ENCODE measurements at places on chromosomes 4 and X.

DNA sequence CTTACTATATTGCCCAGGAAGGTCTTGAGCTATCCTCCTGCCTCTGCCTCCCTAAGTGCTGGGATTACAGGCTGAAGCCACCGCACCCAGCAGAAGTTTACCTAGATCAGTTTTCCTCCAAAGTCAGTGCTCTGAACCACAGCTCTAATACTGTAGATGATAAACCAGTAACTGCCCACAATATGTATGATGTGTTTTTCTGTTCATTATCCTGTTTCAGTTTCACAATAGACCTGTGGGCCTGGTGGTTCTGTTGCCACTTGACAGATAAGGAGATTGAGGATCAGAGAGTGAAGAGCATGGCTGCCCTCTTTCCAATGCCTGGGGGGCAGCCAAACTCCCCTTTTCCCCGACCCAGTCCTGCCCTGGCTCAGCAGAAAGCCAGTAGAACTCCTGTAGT is 87.0 kb downstream of the EFNB1 start:
- DNase-seq: no peak

GRCh38 chrX:138026211-138026610 is 460.3 kb downstream of the ZIC3 start:
- DNase-seq: no peak

- no peak for DNase-seq
These were observed 89.8 kb downstream of the EIF4E start for GRCh38 chr4:98838977-98839618.

GRCh38 chr4:90841676-90842075 is 714.5 kb downstream of the CCSER1 start:
- DNase-seq: no peak

DNA sequence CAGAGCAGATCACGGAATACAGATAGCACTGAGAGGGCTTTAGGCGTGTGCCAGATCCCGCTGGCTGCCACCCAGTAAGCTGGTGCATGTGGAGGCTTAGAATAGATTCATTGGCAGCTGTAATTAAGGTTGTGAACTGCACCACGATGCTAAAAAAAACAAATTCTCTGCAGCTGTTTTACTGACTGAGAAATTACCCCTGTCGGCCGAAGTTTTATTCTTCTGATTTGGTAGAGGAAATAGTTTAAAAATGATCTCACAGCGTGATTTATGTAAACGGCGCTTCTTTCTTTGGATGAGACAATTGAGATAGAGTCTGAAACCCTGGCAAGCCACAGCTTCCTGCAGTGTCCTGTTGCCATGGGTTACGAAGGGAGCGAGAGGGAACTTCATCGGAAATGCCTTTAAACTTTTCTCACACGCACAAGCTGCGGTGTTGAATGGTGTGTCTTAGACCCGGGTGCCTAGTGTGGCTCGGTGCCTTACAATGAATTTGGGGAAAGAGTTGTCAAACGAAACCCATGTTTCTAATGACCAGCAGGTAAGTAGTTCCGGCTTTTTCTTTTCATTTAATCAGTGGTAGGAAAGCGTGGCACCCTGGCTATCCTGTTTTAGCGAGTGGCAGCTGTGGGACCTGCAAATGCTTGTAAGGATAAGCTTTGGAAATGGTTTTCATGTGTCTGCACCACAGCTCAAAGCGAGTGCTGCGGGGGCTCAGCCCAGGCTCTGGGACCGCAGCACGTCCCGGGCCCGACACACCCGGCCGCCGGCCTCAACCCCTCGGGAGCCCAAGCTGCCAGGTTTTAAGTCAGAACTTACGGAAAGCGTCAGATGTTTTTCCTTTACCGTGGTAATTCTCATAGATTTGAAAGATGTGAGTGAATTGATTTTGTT is 71.7 kb upstream of the HGFAC start:
- DNase-seq: no peak

DNA sequence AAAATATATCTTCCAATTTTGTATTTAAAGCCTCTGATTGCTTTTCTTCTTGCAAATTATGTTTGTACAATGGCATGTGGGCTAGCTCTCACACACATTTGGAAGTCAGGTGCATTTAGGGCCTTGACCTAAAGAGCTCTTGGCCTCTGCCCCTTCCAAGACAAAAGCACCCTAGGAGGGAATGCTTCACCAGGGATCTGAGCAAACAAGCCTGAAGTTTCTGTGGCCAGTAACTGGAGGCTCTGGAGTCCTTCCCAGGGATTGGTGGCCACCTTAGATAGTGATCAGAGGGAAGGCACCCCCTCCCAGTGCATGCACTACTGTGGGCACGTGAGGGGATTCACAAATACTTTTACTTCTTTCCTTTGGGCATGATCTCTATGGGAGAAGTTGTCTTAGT is 60.3 kb upstream of the DIPK2B start:
- DNase-seq: no peak

Data from right kidney (tissue), 9 donors.